ENCODE measurements at places on chromosomes 1 and 21.
A peak's percentile ranks its signal among the peaks of the same experiment; 100 is the strongest.

GRCh38 chr1:243898278-243898677, 48.2 kb upstream of the AKT3 start:
- no peak for DNase-seq

GRCh38 chr1:237183963-237184540, 142.1 kb downstream of the RYR2 start:
- no peak for DNase-seq

DNA sequence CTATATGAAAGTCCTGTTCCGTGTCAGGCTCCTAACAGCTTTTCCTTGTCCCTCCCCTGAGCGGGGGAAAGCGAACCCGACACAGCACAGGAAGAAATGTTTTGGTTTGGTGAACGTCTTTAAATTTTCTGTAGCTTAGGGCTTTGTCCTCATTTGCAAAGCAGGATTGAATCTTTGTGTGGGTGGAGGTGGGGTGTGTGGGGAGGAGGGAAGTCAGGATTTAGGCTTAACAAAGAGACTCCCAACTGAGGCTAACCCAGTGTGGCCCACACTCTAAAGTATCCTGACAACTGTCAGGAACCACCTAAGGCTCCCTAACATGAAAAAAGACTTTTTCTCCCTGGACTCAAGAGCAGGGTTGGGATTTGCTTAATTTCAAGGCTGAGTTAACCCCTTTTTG, 376.2 kb upstream of the C1orf174 start:
- DNase-seq, result no peak

DNA sequence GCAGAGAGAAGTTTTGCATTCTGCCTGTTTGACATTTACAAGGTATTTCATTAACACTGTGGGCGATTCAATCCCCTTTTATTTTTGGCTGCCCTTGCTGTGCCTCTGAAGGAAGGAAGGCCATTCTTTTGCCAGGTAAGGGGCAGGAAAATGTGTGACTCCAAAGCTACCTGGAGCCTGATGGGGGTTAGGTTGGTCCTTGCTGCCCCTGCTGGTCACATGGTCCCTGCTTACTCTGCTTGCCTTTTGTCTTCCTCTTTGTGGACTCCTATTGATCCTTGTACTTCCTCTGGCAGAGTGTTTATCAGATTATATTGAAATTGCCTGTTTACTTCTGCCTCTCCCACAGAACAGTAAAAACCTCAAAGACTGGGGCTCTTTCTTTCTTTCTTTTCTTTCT, 65.7 kb downstream of the ST6GALNAC3 start:
- peak; percentile 10 for DNase-seq

- DNase-seq, result no peak
Measured at GRCh38 chr1:18899363-18900049, 2.8 kb downstream of the ALDH4A1 start.

- DNase-seq, result peak; percentile 48
Measured at GRCh38 chr1:229223498-229223897, 47.4 kb upstream of the RAB4A start.

DNA sequence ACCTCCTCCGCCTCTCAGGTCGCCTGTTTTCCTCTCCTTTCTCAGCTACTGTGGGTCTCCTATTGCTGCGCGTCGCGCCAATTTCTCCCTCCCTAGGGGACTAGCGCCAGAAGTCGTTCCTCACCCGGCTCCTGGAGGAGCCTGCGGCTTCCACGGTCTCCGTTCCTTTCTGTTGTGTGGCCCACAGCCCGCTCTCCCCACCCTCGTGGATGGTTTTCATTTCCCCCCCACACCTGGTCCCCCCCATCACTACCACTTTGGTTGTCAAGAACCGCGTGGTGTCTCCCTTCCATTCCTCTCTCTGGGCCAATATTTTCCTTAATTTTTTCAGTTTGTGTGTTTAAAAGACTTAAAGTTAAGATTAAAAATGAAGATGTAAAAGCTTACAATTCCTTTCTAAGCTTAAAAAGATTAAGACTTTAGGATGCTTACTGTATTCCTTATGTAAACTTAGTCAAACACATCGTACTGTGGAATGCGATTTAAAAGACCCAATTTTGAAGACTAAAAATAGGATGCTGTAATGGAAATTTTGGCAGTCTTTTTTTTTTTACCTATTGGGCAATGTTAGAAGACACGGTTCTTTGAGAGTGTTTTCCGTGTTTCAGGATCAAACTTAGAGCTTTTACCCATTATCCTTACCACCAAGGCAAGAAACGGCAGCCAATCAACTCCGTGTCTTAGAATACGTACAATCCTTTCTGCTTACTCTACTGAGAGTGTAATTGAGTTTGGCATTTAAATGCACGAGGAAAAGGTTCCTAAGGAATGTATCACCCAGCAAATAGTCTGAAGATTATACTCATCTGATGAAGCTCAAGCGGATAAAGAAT, 773 bp downstream of the CNST start:
- DNase-seq, result no peak

- DNase-seq, result no peak
Measured at GRCh38 chr1:198175423-198176170, 18.8 kb downstream of the NEK7 start.

DNA sequence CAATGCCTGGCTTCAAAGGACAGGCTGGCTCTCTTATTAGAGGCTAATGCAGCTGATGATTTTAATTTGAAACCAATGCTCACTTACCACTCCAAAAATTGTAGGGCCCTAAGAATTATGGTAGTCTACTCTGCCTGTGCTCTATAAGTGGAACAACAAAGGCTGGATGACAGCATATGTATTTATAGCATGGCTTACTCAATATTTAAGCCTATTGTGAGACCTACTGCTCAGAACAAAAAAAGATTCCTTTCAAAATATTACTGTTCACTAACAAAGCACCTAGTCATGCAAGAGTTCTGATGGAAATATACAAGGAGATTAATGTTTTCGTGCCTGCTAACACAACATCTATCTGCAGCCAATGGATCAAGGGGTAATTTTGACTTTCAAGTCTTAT, 73.8 kb upstream of the DUSP10 start:
- DNase-seq, result no peak

GRCh38 chr1:57134803-57135202, 169.0 kb upstream of the C8B start:
- DNase-seq, result no peak

GRCh38 chr1:36099681-36100341, 11.1 kb downstream of the ADPRS start:
- peak; percentile 89 for DNase-seq

DNA sequence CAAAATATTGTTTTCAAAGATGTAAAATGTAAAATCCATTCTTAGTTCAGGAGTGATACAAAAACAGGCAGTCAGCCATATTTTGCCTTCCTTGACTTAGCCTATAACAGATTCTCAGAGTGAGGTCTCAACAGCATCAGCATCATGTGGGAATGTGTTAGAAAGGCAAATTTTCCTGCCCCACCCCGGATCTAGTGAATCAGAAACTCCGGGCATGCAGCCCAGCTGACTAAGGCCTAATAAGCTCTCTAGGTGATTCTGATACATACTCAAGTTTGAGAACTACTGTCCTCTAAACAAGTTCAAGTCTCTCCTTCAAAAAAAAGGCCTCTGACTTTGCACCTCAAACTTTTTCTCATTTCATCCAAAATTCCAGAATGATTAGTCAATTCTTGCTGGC, 46.9 kb upstream of the PRRC2C start:
- peak; percentile 80 for DNase-seq

DNA sequence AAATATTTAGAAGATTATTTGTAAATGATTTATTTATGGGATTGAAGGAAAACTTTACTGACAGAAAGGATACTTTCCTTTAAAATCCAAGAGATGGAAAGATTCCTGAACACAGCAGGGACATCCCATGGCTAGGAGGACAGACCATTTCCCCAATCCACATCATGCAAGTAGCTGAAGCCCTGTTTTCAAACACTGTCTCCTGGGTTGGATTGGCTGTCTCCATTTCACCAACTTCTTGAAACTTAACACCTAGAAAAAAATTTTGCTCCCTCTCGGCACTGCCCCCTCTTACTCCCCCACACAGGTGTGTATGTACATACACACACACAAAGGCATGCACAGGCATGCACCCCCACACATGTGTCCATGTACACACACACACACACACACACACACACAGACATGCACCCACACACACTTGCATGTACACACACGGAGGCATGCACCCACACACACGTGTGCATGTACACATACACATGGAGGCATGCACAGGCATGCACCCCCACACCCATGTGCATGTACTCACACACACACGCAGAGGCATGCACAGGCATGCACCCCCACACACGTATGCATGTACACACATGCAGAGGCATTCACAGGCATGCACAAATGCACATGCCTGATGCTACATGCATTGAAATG, 320.0 kb downstream of the CHRM3 start:
- DNase-seq, result no peak

GRCh38 chr1:85582687-85583591, 2.4 kb downstream of the CCN1 start:
- DNase-seq, result no peak

- no peak for DNase-seq
Measured at GRCh38 chr1:228964178-228965089, 229.2 kb downstream of the RHOU start.

GRCh38 chr1:23396380-23396779, 26.7 kb upstream of the ZNF436 start:
- DNase-seq, result no peak

DNA sequence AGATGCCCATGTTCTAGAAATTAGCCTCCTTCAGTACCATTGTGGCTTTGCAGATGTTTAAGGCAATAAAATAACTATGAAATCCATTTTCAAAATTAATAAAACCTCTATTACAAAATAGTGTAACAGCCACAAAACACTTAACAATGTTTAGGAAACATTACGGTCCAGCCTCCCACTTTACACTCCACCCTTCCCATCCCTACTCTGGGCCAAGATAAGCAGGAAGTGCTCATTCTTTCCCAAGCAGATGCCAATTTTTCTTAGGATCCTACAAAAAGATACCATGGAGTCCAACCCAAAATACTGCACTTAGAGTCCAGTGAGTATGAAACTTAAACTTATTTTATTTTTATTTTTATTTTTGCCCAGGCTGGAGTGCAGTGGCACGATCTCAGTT, 150.8 kb downstream of the NR5A2 start:
- no peak for DNase-seq

DNA sequence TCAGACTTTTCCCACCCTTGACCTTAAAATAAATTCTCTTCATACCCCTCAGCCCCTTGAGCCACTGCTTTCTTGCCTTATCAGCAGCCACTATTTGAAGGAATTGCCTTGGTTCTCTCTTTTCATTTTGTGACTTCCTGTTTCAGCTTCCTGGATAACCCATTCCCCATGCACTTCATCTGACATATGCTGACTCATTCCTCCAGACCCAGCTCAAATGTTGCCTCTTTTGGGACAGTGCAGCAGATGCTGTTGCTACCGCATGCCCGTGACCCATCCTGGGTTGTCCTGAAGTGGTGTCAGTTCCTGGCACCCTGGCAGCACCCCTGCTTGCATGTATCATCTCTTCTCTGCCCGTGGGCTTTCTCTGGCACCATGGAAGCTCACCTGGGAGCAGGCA, 496.1 kb downstream of the PTPRU start:
- DNase-seq, result no peak

GRCh38 chr1:186155594-186155993, 219.5 kb downstream of the TPR start:
- DNase-seq, result peak; percentile 43

DNA sequence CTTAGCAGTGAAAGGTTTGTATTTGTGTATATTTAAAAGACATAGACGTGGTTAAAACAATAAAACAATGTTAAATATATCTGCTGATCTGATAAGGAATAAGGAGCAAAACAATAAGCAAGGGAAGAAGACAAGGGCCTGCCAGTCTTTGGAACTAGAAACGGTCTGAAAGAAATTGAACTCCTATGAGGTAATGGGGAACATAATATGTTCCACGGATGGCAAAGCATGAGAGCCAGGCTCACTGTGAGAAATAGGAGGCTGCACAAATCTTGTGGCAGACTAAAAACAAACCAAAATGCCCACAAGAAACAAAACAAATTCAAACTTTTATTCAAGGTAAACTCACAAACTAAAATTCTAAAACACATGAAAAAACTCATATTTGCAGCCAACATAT, 150.5 kb downstream of the NTMT2 start:
- DNase-seq, result no peak

GRCh38 chr21:15148437-15148836, 83.6 kb upstream of the NRIP1 start:
- DNase-seq, result no peak

DNA sequence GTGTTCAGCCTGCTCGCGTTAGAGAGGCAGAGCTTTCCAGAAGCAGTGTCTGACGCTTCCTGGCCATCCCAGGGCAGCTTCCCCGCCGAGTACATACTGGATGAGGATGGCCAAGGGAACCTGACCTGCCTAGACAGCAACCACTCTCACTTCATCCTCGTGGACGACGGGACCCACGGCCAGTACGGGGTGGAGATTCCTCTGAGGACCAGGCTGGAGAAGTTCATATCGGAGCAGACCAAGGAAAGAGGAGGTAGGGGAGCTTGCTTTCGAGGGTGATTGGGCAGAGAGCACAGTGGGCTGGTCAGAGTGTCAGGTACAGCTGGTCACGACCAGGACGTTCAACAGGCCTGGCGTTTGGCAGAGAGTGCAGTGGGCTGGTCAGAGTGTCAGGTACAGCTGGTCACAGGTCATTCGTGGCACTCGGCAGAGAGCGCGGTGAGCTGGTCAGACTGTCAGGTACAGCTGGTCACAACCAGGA, 22.4 kb downstream of the TRPM2 start:
- no peak for DNase-seq

GRCh38 chr21:44942566-44942965, 2.7 kb downstream of the SLX9 start:
- no peak for DNase-seq

GRCh38 chr1:107669996-107670395, 295.0 kb downstream of the VAV3 start:
- DNase-seq, result peak; percentile 76

DNA sequence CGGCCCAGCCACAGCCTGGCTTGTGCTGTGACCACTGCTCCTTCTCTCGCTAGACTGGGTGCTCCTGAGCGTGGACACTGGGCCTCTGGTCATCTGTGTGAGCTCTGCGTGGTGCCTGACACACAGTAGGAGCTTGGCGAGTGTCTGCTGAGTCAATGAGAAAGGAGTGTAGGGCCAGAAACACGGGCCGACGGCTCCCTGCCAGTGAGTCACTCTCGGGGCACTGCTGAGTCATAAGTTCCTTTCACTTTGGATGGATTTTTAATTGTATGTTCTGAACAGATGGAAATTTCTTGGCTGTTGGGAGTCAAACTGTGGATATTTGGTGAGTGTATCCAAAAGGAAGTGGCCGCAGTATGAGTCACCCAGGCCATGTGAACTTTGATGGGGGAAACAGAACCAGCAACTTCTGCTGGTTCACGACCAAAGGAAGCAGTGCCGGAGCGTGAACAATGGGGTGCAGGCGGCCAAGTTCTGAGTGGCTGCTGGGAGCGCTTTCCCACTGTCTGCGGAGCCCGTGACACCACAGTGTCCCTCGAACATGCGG, 41.0 kb upstream of the COL18A1 start:
- DNase-seq, result peak; percentile 66

DNA sequence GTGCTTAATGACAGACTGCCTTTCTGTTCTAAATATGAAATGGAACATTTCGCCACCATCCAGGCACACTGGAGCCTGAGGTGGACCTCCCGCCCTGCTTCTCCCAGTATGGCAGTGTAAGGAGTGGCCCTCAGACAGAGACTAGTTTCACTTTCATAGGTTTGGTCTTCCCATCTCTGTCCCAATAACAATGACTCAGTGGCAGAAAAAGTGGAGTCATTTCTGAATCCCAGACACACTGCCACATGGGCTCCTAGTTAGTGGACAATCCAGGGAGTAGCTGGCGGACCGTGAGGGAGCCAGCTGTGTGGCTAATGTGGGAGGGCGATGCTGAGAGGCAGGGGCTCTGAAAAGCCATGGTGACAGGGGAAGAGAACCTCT, 95.6 kb upstream of the TSPAN2 start:
- DNase-seq, result no peak

- no peak for DNase-seq
Measured at GRCh38 chr1:67281244-67281643, 26.4 kb upstream of the IL12RB2 start.
